ENCODE measurements at places on chromosomes 1 and 21.
A peak's percentile ranks its signal among the peaks of the same experiment; 100 is the strongest.

- DNase-seq = no peak
Observed at GRCh38 chr1:30189818-30190500, 533.4 kb downstream of the MATN1 start.

DNA sequence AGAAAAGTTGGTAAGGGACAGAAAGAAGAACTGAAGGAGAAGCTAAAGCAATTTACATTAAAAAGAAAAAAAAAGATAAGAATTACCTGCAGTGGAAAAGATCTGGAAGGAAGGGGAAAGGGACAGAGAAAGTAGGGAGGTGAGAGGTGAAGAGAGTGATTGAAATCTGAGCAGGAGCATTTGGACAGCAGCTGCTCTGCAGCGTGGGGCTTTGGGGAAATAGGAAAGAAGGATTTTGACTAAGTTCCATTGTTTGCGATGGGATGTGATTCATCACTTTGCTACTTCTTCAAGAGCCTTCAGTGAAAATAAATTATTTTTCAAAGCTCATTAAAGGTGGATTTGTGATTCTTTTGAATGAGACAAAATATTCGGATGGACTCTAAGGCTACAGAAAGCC is 26.1 kb upstream of the NMNAT2 start:
- no peak for DNase-seq

- DNase-seq = no peak
Observed at GRCh38 chr1:26530895-26531598, 1.5 kb downstream of the RPS6KA1 start.

- no peak for DNase-seq
Observed at GRCh38 chr1:193325771-193326170, 139.4 kb upstream of the B3GALT2 start.

- no peak for DNase-seq
Observed at GRCh38 chr1:43600033-43601020, 49.6 kb upstream of the KDM4A start.

GRCh38 chr1:147786536-147786935 is 26.1 kb upstream of the GJA5 start:
- no peak for DNase-seq

- no peak for DNase-seq
Observed at GRCh38 chr21:29678626-29679025, 261.2 kb downstream of the GRIK1 start.

DNA sequence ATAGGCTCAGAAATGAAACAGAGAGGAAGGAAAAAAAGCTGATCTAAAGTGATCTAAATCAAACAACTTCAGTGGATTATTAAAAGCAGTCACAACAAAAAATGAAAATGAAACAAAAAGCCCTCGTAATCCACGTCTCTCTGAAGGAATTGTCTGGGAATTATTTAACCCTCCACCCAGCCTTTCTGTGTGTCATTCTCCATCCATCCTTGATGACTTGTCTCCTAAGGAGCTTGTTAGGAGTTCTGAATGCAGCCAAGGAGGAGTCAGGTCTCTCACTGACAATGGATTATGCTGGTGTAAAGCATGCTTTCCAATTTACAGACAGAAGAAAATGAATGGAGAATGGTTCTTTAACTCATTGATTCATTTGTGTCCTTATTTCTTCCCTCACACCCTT is 359.3 kb upstream of the RUNX1 start:
- no peak for DNase-seq

GRCh38 chr1:41499591-41499990 is 15.1 kb upstream of the EDN2 start:
- no peak for DNase-seq

GRCh38 chr1:240244968-240245628 is 153.4 kb downstream of the FMN2 start:
- DNase-seq = no peak

GRCh38 chr1:225944951-225945350 is 3.9 kb upstream of the LEFTY2 start:
- no peak for DNase-seq

- DNase-seq = no peak
Observed at GRCh38 chr1:244052016-244052727, 1.1 kb downstream of the ZBTB18 start.

DNA sequence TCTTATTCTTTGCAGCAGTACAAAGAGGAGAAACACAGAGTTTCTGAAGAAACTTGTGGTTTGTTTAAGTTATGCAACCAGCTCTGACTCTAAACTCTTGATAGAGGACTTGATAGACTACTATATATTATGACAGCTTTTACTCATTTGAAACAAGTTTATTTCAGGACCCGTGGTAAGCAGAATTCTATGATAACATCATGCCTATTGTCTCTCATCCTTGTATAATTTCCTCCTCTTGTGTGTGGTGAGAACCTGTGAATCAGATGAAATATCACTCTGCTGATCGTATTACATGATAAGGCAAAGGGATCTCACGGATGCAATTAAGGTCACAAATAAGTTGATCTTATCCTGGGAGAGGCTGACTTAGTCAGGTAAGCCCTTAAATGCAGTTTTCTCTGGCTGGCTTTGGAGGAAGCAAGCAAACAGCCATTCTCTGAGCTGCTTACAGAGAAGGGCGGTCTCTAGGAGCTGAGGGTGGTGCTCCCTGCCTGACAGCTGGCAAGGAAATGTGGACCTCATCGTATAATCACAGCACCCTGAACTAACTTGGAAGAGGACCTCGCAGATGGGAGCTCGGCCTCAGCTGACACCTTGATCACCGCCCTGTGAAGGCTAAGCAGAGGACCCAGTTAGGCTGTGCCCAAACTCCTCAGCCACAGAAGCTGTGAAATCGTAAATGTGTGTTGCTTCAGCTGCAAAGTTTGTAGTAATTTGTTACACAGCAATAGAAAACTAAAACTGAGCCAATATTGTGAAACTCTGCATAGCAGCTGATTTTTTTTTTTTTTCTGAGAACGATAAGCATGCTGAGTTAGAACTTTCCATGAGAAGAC is 151.1 kb upstream of the DPT start:
- no peak for DNase-seq

- no peak for DNase-seq
Observed at GRCh38 chr21:14734191-14734590, 188.1 kb upstream of the SAMSN1 start.

- peak; percentile 41 for DNase-seq
Observed at GRCh38 chr1:150560011-150560438, 10.8 kb downstream of the ADAMTSL4 start.

DNA sequence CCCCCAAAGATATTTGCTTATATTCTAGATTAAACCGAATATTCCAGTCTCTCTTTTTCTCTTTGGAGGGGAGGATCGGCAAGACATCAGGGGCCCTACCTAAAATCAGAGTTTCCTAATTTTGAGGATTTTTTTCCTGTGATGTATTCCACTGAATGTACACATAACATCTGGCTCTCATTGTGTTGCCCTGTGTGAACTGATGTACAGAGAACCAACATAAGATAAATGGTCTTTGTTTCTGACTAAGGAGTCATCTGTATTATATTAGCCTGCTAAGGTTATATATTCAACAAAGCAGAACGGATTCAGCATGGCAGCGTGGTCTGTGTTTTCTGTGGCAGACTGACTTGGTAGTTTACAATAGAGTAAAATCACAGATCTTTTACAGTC is 114.8 kb upstream of the NCAM2 start:
- no peak for DNase-seq

GRCh38 chr1:204289280-204289679 is 70.4 kb downstream of the PLEKHA6 start:
- no peak for DNase-seq

DNA sequence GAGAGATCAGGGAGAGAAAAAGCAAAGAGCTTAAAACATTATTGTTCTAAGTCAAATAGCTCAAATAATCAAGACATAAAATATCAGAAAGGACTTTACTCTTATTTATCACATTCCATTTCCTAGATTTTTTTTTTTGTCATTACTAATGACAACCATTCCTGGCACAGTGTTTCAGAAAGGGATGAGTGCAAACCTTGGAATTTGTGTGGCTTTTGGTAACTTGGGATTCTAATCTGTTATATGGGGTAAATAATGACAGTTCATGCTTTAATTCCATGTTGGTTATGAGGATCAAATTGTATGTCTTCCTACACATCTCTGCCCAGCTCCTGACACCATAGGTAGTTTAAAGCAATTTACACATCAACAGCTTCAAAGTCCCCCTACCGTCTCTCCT is 358.4 kb upstream of the ADGRL4 start:
- DNase-seq = no peak

DNA sequence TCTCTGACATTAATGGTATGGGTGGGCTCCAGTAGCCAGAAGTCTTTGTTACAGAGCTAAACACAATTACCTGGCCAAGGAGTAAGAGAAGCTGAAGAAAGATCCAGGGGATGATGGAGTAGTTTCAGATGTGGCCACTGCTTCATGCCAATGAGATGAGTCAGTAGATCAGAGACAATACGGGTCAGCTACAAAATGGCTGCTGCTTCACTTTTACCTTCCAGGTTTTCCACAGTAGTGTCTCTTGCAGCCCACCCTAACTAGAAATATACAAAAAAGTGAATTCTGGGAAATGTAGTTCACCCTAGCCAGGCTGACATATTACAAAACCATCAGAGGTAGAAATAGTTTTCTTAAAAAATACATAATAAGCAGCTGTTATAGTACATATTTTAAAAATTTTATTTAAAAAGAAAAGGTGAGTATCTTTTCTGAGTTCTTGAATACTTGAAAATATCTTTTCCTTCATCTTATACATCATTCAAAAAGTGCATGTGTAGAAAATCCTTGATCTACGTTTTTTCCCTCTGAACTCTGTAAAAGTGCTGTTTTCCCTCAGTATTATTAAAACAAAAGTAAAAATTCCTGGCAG is 36.1 kb downstream of the LRIF1 start:
- no peak for DNase-seq

GRCh38 chr1:60049188-60049587 is 24.4 kb downstream of the C1orf87 start:
- DNase-seq = no peak

DNA sequence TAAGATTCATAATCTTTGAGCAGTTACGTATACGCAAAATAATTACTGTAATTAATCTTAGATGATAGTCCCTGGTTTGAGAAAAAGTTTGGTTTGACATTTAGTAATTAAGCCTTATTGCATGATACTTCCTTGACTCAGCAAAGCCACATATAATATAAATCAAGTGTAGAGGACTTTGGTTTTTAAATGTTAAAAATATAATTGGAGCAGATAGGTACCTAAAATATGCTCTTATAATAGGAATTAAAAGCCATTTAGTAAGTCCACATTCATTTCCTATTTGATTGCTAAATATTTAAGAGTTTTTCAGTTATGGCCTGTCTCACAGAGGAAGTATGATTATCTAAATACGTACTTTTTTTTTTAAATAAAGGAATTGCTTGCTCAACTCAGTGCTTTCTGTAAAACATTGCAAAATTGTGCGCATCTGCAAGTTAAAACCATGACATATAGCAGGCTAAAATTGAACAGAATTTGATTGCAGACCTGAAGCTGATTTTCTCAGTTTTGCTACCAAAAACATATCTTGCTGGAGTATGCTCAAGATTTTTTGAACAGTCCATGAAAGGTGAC is 20.4 kb downstream of the RPE65 start:
- DNase-seq = no peak

DNA sequence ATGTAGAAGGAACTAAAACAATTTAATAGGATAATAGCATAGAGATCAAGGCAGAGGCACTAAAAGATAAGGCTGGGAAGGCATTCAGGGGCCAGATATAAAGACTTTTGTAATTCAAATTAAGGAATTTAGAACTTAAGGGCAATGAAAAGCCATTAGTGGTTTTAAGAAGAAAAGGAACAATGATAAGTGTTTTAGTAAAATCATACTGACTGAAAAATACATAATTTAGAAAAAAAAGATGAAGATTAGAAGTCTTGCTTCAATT is 14.1 kb upstream of the RGS2 start:
- no peak for DNase-seq

- DNase-seq = no peak
Observed at GRCh38 chr1:8661185-8662110, 156.0 kb downstream of the RERE start.

DNA sequence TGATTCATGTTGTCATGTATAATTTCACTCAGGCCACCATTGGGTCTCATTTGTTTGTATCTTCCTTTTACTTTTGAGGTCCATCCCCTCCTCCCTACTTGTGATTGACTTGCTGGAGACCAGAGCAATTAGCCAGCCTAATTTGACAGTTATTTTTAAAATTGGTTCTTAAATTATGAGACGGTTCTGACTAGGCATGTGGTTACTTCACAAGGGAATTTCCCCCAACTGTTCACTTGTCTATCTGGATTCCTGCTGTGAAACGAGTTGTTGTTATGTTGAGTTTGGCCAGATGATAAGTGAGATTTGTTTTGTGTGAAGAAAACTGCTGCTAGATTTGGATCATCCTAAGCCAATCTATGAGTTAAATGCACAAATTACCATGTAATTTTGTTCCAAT is 359.1 kb downstream of the BARHL2 start:
- no peak for DNase-seq

DNA sequence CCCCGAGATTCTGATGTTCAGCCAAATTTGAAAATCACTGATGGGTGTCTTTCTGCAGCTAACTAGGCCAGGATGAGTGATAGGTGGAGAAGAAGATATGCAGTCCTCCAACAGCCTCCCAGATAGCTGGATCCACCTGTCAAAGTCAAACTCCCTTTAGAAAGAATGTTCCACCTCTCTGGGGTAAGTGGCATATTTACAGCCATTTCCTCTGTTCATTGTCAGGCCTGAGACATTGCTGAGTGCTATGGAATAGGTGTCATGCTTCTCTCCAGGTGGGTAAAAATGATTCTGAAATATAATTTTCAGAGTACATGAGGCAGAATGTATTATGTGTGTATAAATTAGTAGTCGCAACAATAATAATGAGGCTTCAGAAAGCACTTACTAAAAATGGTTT is 316.8 kb downstream of the TTLL7 start:
- DNase-seq = no peak

- no peak for DNase-seq
Observed at GRCh38 chr21:46091631-46092025, 6.3 kb upstream of the COL6A2 start.

GRCh38 chr1:211920141-211920572 is 89.6 kb upstream of the LPGAT1 start:
- no peak for DNase-seq

- no peak for DNase-seq
Observed at GRCh38 chr21:33401630-33401992, 1.6 kb upstream of the IFNGR2 start.

DNA sequence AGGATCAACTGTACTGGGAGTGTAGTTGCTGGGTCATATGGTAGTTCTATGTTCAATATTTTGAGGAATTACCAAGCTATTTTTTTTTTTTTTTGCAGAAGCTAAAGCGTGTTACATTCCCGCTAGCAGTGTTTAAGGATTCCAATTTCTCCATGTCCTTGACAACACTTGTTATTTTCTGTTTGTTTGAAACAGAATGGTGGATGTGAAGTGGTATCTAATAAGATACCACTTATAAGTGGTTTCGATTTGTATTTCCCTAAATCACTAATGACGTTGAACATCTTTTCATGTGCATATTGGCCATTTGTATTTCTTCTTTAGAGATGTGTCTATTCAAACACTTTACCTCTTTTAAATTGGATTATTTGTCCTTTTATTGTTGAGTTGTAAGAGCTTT is 112.2 kb downstream of the DISP1 start:
- DNase-seq = no peak

Data from activated T-helper 1 cell treated with anti-CD3 and anti-CD28 coated beads, Interleukin-2, amount 50 U/mL, for 16 hours (primary cell).